ENCODE measurements at places on chromosomes 3 and 15.

DNA sequence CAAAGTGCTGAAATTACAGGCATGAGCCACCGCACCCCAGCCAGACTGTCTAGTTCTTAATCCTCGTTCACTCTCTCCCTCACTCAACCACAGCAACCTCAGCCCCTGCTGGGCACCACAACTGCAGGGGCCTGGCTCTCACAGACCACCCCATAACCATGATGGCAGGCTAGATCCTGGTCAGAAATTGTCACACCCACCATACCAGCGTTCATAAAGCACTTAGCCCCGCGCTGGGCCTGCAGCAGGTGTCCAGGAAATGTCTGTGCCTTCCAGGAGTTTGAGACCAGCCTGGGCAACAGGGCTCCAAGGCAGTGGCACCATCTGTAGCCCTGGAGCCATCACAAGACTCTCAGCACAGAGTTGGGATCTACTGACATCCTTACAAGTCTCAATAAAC is 1.9 kb downstream of the SHISA5 start:
- H3K4me3 ChIP-seq: no peak overlapping the region
- H3K27ac ChIP-seq: peak overlapping the region; percentile 59
- H3K27me3 ChIP-seq: no peaks in the 10 kb centered on the region
- peaks cover 32% of the 10 kb centered on the region for H3K4me1 ChIP-seq
- no peak for DNase-seq

GRCh38 chr15:74960995-74961588 is 4.5 kb upstream of the RPP25 start:
- peak; percentile 41 for DNase-seq
- H3K4me1 ChIP-seq: peaks cover 40% of the 10 kb centered on the region
- peaks cover 35% of the 10 kb centered on the region for H3K27me3 ChIP-seq
- H3K4me3 ChIP-seq: no peak overlapping the region
- H3K36me3 ChIP-seq: no peaks in the 10 kb centered on the region
- H3K27ac ChIP-seq: peak overlapping the region; percentile 67

DNA sequence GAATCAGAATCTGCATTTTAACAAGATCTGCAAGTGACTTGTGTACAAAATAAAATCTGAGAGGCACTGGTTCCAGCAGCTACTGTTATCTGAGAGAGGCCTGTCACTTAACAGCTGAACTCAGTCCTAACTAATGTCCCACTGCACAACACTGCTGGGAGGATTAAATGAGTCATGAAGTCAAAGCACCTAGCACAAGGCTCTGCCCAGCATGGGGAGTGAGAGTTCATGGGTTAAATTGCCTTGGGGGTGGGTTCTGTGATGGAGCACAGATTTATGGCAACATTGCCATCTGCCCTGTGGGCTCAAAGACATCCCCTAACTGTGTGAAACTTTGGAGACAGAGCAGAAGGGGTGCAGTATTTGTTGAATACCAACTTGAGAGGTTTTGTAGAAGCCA is 250.9 kb downstream of the PLCL2 start:
- no peaks in the 10 kb centered on the region for H3K36me3 ChIP-seq
- no peak overlapping the region for H3K4me3 ChIP-seq
- no peak for DNase-seq
- peaks cover 1% of the 10 kb centered on the region for H3K27me3 ChIP-seq

DNA sequence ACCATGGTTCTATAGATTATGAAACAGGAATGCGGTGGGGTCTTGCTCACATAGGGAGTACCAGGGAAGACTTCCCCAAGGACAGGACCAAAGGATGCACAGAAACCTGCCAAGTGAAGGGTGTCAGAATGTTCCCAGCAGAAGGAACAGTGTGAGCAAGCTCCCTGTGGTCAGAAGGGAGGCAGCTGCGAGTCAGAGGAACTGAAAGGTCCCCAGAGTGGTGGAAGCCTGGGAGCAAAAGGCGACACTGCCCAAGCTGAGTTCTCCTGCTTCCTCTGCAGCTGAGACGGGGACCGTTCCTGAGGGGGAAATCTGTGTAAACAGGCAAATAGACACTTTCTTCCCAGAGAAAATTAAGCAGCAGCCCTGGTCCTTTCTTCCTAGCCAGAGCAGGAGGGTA is 14.2 kb upstream of the SLC6A6 start:
- no peak overlapping the region for H3K4me3 ChIP-seq
- DNase-seq: no peak
- H3K4me1 ChIP-seq: no peaks in the 10 kb centered on the region
- no peaks in the 10 kb centered on the region for H3K27me3 ChIP-seq
- H3K27ac ChIP-seq: no peak overlapping the region

DNA sequence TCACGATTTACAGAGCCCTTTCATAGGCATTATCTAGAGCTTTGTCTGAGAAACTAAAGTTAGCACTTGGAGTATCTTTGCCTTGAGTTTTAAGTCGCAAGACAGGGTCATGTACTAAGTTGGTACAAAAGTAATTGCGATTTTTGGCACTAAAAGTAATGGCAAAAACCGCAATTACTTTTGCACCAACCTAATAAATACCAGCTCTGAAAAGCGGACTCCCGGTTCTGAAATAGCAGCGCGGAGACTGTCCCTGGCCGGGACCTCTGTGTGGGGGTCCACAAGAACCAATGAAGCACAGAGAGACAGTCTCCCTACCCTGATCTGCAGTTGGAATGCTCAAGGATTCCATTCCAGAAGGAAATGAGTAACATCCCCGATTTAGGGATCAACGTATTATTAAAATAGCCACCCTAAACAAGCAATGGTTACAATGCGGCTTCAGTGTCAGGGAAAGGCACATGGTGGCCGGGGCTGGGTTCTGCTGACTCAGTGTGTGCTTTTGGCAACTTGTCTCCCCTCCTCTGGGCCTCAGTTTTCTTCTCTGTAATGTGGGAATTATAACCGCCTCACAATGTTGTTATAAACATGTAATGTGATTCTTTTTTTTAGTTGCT is 150.3 kb upstream of the MCTP2 start:
- no peak overlapping the region for H3K4me3 ChIP-seq
- H3K36me3 ChIP-seq: no peaks in the 10 kb centered on the region
- H3K27me3 ChIP-seq: peaks cover 1% of the 10 kb centered on the region
- DNase-seq: no peak
- no peaks in the 10 kb centered on the region for H3K4me1 ChIP-seq

GRCh38 chr15:47673232-47673761 is 44.0 kb upstream of the SEMA6D start:
- H3K36me3 ChIP-seq: no peaks in the 10 kb centered on the region
- no peaks in the 10 kb centered on the region for H3K27me3 ChIP-seq
- no peak for DNase-seq
- no peak overlapping the region for H3K27ac ChIP-seq
- H3K4me3 ChIP-seq: no peak overlapping the region

GRCh38 chr15:81432179-81432578 is 58.2 kb upstream of the TMC3 start:
- no peak overlapping the region for H3K27ac ChIP-seq
- H3K27me3 ChIP-seq: peaks cover 2% of the 10 kb centered on the region
- no peak overlapping the region for H3K4me3 ChIP-seq
- H3K36me3 ChIP-seq: no peaks in the 10 kb centered on the region

DNA sequence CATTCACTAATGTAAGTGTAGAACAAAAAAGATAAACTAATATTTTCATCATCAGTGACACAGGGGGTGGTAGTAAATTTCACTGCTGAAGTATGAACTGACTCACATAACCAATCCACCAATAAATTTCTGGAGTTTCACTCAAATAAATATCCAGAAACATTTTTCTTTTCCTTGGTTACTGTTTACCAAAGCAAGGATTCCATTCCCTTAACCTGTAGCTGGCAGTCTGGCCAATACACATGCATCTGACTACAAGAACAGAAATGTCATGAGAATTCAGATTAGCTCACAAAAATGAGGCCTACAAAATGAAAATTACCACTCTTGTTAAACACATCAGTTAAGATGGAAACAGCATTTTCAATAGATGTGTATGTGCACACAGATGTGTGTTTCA is 80.3 kb downstream of the STAG1 start:
- H3K36me3 ChIP-seq: peaks cover 14% of the 10 kb centered on the region
- no peak overlapping the region for H3K27ac ChIP-seq
- H3K4me1 ChIP-seq: peaks cover 36% of the 10 kb centered on the region
- H3K4me3 ChIP-seq: no peak overlapping the region
- no peak for DNase-seq

DNA sequence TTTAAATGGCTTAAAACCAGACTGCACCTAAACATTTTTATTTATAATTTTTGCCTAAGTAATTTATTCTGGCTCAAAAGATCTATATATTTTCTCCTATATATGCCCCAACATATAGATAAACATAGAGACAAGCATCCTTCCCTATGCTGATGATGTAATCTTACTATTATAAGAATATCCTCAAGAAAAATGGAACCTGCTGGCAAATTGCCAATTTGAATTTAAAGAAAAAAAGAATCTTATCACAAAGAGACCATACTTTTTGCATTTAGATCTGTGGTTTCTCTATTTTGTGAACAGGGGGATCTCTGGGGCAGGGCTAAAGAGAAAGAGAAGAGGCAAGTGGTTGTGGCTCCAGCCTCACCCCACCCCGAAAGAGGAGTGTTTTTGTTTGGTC is 107.2 kb upstream of the CMC1 start:
- H3K36me3 ChIP-seq: no peaks in the 10 kb centered on the region
- H3K4me3 ChIP-seq: no peak overlapping the region
- H3K27ac ChIP-seq: no peak overlapping the region
- H3K27me3 ChIP-seq: no peaks in the 10 kb centered on the region
- no peak for DNase-seq
- no peaks in the 10 kb centered on the region for H3K4me1 ChIP-seq

DNA sequence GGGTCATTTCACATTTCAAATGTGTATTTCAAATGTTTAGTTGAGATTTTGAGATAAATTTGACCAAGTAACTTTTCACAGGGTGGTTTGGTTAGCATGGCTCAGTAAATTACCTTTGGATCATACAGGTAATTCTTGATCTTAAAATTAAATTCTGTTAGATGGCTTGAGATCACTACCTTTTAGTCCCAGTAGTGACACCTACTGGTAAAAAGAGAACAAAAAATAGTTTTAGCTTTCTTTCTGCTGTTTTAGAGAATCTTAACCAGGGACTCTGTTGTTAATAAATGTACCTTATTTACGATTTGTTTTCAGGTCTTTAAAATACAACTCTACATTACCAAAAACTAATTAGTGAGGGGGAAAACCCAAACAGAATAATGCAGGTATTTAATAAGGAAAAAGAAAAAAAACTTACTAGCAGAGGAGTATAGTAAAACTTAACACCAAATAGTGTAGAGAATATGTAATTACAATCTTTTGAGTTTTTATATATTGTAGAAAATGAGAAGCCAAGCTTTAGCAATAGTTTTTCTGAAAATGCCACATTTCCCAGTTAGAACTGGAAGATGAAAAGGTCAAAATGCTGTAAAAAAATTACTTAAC is 620.3 kb upstream of the AGTR1 start:
- H3K4me1 ChIP-seq: no peaks in the 10 kb centered on the region
- no peak overlapping the region for H3K4me3 ChIP-seq
- H3K36me3 ChIP-seq: no peaks in the 10 kb centered on the region
- H3K27ac ChIP-seq: no peak overlapping the region

- no peak for DNase-seq
- H3K27ac ChIP-seq: no peak overlapping the region
- H3K36me3 ChIP-seq: no peaks in the 10 kb centered on the region
- peaks cover 17% of the 10 kb centered on the region for H3K27me3 ChIP-seq
- no peak overlapping the region for H3K4me3 ChIP-seq
- no peaks in the 10 kb centered on the region for H3K4me1 ChIP-seq
Observed at GRCh38 chr3:14616606-14617507, 34.7 kb upstream of the CCDC174 start.

DNA sequence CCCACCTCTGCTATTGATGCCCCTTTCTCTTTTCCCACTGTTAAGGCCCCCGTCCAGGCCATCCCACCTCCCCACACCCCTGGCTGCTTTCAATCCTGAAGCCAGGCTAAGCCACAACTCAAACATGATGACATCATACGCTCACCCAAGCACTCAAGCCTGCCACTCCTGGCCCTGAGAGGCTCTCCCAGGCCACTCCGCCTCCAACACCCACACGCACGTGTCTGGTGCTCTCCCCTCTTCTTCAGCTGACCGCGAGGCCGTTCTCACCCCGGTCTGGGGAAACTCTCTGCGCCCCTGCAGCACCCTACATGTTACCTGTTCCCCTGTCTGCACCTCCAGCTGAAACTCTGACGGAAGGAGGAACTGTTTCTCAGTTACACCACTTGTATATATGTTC is 6.2 kb downstream of the ZXDC start:
- H3K27me3 ChIP-seq: no peaks in the 10 kb centered on the region
- no peak overlapping the region for H3K4me3 ChIP-seq
- DNase-seq: no peak
- H3K27ac ChIP-seq: no peak overlapping the region
- H3K36me3 ChIP-seq: peaks cover 68% of the 10 kb centered on the region
- peaks cover 51% of the 10 kb centered on the region for H3K4me1 ChIP-seq

- DNase-seq: no peak
- H3K36me3 ChIP-seq: peaks cover 45% of the 10 kb centered on the region
- H3K4me3 ChIP-seq: no peak overlapping the region
- no peaks in the 10 kb centered on the region for H3K27me3 ChIP-seq
Observed at GRCh38 chr15:76795217-76795616, 109.9 kb downstream of the SCAPER start.

GRCh38 chr3:52313774-52314188 is 2.3 kb upstream of the DNAH1 start:
- H3K27ac ChIP-seq: peak overlapping the region; percentile 71
- DNase-seq: peak; percentile 53
- H3K4me1 ChIP-seq: peaks cover 63% of the 10 kb centered on the region
- no peak overlapping the region for H3K4me3 ChIP-seq

DNA sequence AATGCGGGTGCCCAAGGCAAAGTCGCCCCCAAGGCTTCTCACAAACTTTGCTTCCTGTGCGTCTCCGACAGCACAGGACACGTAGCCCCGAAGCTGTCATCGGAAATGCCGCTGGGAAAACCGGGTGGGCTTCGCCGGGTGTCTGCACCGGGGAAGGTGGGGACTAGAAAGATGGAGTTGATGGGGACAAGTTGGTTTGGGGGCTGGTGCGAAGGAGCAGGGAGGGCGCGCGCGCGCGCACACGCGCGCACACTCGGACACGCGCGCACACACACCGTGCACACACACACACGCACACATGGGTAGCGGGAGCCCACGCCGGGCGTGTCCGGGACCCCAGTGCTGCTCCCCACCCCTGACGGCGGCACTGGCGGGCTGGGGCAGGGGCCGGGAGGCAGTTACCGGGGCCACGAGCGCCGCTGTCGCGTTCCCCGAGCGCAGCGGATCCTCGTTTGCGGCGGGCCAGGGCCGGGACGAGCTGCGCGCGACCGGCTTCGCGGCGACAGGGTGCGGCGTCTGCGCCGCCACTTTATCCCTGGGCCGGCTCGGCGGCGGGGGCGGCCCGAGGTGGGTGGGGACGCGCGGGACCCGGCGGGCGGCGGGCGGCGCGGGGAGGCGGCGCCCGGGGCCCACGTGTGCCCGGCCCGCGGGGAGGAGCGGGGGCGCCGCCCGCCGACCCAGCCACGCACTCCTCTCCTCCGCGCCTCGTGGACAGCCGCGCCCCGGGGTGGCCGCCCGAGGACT is 539 bp upstream of the MGLL start:
- peaks cover 1% of the 10 kb centered on the region for H3K36me3 ChIP-seq
- H3K27ac ChIP-seq: peak overlapping the region; percentile 44
- DNase-seq: peak; percentile 33

Measured in activated CD8-positive, alpha-beta T cell treated with anti-CD3 and anti-CD28 coated beads for 36 hours (primary cell).